Fibroblast of the aortic adventitia (primary cell): ENCODE measurements at places on chromosomes 4 and X. TPM values are rescaled to one million over a fixed set of nuclear protein-coding genes. Genes with fewer than 3 reads are reported as not detected.
A peak's percentile ranks its signal among the peaks of the same experiment; 100 is the strongest.

Gene SLC26A1
- 0.27 TPM in 1 of 2 replicates, not detected in the other for total RNA-seq

Gene ARHGAP4
- total RNA-seq = 0.27 and 6.0 TPM in 2 replicates

Gene CD40LG
- not detected in 2 replicates for total RNA-seq

Gene TBC1D9
- 12.8 and 28.7 TPM in 2 replicates for total RNA-seq

Gene TEC
- 0.72 and 3.5 TPM in 2 replicates for total RNA-seq

Gene PPEF1
- total RNA-seq = not detected in 2 replicates

DNA sequence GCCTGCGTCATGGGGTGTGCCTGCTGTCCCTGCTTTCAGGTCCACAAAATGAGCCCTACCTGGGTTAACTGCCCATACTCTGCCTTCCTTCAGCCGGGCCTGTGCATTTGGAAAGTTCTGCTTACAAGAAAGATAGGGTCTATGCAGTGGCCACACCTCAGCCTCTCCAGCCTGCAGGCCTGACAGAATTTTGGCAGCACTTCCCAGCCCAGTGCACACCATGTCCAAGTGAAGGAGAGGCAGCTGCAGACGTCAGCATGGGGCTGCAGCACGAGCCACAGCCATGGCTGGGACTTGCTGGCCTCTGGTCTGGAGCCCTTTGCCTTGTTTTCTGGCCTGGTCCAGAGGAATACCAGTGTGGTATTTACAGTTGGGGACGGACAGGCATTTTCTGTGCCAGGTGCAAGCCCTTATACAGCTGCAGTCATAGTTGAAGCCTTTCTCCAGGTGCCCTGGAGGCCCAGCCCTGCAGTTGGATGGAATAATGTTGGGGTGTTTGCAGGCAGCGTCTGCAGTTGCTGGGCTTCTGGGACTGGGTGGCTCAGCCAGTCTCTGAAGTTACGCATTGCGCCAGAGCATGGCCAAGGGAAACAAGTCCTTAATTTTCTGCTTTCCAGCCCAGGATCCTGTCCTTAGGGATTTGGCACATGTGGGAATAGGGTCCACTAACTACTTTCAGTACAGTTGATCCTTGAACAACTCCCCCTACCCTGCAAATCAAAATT lies 26.2 kb downstream of the JADE1 start:
- DNase-seq = peak; percentile 78

- DNase-seq = no peak
These were observed 11.6 kb downstream of the ABCD1 start for GRCh38 chrX:153736071-153736820.

DNA sequence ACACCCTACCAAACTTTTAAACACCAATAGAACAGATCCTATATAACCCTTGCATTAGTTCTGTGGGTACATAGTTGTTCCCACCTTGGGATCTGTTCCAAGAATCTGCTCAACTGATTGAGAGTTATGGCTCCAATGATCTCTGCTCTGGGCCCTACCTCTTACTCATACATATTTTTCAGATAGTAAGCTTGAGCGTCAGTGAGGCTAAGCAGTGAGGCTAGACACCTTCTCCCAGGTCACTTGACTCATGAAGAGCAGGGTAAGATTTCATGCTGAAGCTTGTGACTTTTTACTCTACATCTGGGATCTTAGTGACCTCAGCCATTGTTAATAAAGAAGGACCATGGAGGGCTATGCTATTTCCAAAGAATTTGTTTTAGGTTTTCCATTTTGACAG lies 23.1 kb upstream of the TNIP3 start:
- DNase-seq = no peak

DNA sequence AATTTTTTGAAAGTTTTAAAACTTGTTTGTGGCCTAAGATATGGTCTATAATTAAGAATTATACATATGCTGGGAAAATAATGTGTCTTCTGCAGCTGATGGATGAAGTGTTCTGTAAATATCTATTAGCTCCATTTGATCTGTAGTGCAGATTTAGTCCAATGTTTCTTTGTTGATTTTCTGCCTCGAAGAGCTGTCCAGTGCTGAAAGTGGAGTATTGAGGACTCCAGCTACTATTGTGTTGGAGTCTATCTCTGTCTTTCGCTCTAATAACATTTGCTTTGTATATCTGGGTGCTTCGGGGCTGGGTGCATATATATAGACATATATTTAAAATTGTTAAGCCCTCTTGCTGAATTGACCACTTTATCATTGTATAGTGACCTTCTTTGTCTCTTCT lies 2127.3 kb downstream of the PCDH7 start:
- peak; percentile 1 for DNase-seq

GRCh38 chr4:153401501-153401900 lies 57.0 kb downstream of the MND1 start:
- DNase-seq = no peak

DNA sequence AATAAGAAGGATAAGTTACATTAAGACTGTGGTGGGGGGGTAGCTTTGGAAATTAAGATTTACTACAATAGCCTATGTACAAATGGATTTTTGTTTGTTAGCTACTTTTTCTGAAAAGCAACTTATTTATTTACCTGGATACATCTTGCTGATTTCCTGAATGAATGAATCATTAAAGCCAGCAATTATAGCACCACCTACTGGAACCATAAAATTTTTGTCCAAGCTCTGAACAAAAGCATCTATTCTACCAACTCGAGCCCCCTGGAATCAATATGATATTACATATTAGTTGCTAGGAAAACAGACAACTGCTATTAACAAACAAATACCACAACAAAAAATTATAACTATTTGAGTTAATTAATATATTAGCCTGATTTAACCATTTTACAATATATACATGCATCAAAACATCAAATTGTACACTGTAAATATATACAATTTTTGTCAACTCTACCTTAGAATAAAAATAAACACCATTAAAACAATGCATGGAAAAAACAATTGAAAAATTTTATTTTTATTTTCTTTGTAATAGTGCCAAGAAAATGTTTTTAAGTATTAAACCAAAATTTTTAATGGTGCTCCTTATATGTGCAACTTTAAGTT lies 15.3 kb downstream of the SEPSECS start:
- peak; percentile 55 for DNase-seq

GRCh38 chrX:15448010-15448639 lies 45.0 kb downstream of the PIR start:
- peak; percentile 67 for DNase-seq

DNA sequence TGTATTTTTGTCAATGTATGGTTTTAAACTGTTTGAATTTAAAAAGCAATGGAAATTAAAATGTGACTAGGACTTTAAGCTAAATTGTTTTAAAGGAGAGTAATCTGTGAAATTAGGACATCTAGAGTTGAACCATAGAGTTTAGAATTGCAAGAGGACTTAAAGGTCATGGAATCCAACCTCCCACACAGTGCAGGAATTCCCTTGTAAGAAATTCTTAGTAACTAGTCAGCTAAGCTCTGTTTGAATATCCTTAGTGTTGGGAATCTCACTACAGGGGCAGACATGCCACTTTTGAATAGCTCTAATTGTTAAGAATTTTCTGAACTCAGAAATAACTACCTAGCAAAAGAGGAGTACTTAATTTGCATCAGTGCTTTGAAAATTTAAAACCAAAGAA lies 292.9 kb downstream of the IL1RAPL1 start:
- peak; percentile 15 for DNase-seq

- peak; percentile 46 for DNase-seq
These were observed 157.8 kb upstream of the TLL1 start for GRCh38 chr4:165715211-165715610.

GRCh38 chrX:66098162-66098561 lies 58.3 kb upstream of the VSIG4 start:
- DNase-seq = no peak

DNA sequence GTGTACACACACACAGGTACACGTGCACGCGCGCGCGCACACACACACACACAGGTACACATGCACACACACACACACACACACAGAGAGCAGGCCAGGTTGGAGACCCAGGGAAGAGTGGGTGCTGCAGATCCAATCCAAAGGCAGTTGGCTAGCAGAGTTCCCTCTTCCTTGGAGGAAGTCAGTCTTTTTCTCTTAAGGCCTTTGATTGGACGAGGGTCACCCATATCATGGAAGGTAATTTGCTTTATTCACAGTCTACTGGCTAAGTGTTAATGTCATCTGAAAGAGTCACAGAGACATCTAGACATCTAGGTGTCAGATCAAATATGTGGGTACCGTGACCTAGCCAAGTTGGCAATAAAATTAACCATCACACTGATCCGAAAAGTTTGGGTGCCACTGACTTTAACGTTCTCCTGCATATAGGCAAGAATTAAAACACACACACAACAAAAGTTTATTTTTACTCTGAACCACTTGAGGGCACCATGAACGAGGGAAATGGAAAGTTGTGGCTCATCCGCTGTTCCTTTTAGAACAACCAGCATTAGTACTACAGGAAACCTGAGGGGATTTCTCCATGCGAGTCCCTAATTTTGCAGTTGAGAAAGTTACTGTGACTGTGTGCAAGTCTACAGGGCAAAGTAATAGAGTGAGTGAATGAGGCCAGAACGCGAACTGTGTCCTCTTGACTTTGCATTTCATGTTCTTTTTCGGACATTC lies 66.0 kb upstream of the STOX2 start:
- peak; percentile 42 for DNase-seq

- no peak for DNase-seq
These were observed 126.3 kb upstream of the CBR4 start for GRCh38 chr4:169136330-169136729.

GRCh38 chrX:147894366-147894963 lies 17.3 kb upstream of the FMR1 start:
- DNase-seq = peak; percentile 21

DNA sequence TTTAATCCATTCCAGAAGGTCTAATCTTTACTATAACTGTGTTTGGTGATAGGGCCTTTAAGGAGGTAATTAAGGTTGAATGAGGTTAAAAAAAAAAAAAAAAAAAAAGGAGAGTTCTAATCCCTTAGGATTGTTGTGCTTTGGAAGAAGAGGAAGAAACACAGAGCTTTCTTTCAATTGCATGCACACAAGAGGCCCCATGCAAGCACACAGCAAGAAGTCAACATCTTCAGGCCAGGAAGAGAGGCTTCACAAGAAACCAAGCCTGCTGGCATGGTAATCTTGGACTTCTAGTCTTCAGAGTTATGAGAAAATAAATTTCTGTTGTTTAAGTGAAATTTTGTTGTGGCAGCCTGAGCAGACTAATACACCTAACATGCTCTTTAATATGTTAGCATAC lies 118.6 kb downstream of the NAA11 start:
- no peak for DNase-seq

- no peak for DNase-seq
These were observed 7.5 kb downstream of the BCOR start for GRCh38 chrX:40090050-40090804.

DNA sequence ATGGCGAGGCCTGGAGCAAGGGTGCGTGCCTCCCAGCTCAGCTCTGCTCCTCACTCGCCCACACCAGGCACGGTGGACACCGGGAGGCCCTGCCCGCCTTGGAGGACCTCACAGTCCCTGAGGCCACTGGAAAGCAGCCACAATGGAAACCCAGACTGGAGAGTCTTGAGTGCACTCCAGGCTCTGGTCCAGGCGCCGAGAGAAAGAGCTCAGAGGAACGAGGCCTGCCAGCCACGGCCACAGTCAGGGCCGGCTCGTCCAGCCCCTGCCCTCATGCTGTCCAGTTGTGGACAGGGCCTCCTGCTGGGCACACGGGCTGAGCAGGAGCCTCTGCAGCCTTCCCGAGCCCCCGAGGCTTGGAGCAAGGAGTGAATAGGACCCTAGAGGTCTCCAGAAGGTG lies 53.3 kb upstream of the GRPEL1 start:
- no peak for DNase-seq

DNA sequence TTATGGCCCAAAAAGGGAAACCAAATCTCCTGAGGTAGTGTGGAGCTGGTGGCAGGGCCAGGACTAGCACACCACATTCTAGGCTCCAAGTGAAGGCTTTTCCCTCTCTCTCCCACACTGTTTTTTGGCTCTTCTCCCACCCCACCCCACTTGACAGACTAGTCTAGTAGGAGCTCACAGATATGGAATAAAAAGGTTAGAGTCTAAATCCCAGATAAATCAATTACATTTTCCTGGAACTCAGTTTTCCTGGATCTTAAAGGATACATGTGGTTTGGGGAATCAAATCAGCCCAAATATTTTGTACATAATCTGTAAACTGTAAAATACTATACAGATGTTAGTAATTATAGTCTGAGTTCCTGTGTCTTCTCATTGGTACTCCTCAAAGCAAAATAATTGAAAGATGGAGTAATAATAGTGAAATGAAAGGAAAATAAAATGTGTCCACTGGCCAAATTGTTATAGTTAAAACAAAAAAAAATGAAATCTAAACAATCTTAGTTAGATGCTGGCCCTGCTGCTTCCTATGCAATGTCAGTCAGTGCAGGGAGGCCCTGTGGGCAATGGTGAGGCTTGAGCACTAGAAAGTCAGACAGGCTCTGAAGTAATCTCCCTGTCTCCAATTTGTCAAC lies 370.4 kb upstream of the CPEB2 start:
- DNase-seq = no peak

DNA sequence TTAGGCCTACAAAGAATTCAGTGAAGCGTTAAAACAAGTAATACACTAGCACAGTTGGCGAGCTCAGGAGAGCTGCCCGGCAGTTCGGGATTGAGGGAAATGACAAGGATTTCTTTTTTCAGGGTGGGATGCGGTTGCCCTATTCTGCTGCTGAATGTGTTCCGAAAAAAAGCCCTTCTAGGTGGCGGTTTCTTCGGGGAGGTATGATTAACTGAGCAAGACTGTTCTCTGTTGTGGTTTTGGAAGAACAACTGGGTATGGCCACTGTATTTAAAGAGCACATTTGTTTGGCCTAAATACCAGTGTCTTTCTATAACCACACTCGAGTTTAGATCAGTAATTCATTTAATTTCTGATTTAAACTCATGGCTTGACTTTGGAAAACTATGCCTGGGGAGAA lies 459.7 kb upstream of the FAT1 start:
- no peak for DNase-seq

DNA sequence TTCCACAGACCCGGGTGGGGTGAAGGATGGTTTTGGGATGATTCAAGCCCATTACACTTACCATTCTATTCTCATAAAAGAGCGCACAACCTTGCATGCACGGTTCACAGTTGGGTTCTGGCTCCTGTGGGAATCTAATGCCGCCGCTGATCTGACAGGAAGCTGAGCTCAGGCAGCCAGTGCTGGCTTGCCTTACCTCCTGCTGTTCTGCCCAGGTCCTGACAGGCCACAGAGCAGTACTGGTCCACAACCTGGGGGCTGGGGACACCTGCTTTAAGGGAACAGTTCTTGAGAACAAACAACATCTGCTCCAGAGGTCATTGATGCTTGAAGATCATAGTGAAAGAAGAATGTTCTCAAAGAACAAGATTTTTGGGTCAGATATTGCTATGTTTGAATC lies 8.0 kb upstream of the HS3ST1 start:
- no peak for DNase-seq

DNA sequence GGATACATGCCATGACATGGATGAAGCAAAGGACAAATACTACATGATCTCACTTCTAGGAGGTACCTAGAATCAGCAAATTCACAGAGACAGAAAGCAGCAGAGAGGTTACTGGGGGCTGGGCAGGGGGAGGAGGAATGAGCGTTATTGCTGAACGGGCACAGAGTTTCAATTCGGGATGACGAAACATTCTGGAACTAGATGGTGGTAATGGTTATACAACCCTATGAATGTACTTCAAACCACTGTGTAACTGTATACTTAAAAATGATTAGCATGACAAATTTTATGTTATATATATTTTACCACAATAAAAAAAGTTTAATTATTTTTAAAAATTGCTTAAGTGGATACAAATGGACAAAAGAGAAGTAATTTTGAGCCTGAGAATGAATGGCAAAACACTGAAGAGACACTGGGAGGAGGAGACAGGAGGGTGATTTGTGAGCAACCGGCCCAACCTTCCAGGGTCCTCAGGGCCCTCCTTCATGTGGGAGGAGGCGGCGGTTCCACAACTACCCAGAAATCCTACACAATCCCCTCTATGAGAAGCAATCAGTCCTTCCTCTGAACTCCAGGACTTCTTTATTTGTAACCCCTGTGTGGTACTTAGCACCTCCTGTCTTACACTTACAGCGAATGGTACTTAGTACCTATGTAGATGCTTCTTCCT lies 14.1 kb downstream of the ACSL1 start:
- DNase-seq = no peak
